NCI-H1436 (cell line): ENCODE measurements at places on chromosomes 13 and 19.

GRCh38 chr19:40381321-40381720 lies 8.7 kb downstream of the HIPK4 start:
- DNase-seq: no peak

GRCh38 chr13:70188567-70188966 lies 80.3 kb upstream of the KLHL1 start:
- no peak for DNase-seq

DNA sequence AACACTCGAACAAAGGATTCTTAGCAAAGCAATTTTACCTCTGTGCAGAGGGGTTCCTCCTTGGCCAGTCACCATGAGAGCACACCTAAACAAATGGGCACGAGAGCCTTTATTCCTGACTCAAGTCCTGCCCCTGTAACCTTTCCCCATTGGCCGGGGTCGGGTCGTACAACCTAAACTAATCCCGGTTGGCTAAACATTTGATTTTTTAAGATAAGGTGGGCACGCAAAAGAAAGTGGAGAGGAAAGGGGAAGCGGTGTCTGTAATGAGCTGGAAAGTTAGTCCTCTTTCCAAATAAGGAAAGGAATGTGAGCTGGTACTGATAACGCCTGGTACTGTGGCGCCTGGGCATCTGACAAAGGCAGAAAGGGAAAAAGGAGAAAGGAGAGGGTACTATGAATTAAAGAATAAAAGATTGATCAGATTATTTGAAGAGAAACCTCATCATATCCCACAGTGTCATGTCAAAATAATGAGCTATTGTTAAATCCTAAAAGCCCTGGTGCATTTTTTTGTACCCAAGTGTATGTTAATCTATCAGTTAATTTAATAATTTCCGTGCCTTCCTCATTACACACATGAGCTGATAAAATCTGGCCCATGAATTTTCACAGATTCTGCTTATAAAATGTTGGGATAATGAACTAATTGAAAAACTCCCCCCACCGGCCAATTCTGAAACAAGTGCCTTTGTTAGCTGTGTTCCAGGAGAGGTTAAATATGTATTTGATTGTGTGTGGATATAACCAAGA lies 335.7 kb downstream of the RFC3 start:
- no peak for DNase-seq

DNA sequence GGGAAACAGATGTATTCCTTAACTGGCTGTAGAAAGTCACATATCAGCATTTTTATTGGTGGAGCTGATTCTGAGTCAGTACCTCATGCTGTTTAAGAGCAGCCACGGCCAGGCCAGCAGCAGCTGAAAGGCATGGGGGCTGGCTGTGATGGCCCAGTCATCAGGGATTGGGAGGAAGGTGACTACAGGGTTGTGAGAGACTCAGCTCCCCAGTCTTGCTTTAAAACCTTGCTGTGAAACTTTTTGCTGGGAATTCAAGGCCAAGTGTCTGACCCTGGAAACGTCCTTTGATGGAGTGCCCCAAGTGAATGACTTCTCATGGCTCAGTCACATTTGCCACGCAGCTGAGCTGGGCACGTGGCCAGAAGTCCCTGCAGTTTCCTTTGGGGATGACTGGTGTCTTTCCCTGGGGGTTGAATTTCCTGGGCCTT lies 39.1 kb upstream of the RNF113B start:
- no peak for DNase-seq
